NCI-H526 (cell line): ENCODE measurements at places on chromosomes 7 and 10.

- no peak for DNase-seq
Observed at GRCh38 chr7:120475994-120476393, 203.0 kb downstream of the KCND2 start.

GRCh38 chr7:95686109-95686508 lies 86.2 kb upstream of the DYNC1I1 start:
- DNase-seq, result peak; percentile 50

GRCh38 chr7:111953611-111954010 lies 252.6 kb downstream of the DOCK4 start:
- peak; percentile 83 for DNase-seq

DNA sequence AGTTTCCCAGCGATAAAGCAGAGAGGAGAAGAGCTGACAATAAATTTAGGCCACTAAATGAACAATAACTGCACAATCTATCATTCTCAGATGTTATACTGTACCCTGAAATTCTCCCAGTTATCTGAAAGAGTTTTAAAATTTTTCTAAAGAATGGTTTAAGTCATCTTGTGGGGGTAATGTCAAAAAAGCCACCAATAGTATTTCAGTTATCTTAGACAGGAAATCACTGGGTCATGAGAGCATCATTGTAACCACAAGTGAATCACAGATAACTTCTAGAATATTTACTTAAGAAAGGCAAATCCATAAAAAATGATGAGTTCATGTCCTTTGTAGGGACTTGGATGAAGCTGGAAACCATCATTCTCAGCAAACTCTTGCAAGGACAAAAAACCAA lies 147.1 kb downstream of the DNAJB9 start:
- DNase-seq, result no peak

GRCh38 chr7:137485818-137486217 lies 142.3 kb upstream of the PTN start:
- DNase-seq, result no peak

DNA sequence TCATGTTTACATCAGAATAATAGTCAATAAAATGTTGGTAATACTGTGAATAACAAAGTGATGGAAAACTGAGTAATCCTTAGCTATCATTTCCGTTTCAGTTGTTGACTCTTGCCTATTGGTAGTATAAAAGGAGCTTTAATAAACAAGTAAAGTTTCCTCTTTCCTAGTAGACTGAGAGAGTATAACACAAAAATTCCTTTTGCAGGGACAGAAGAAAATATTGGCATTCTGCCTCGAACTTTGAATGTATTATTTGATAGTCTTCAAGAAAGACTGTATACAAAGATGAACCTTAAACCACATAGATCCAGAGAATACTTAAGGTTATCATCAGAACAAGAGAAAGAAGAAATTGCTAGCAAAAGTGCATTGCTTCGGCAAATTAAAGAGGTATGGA lies 9.4 kb downstream of the KIF20B start:
- DNase-seq, result no peak

- DNase-seq, result peak; percentile 22
Observed at GRCh38 chr10:4767033-4767814, 58.8 kb upstream of the AKR1E2 start.

DNA sequence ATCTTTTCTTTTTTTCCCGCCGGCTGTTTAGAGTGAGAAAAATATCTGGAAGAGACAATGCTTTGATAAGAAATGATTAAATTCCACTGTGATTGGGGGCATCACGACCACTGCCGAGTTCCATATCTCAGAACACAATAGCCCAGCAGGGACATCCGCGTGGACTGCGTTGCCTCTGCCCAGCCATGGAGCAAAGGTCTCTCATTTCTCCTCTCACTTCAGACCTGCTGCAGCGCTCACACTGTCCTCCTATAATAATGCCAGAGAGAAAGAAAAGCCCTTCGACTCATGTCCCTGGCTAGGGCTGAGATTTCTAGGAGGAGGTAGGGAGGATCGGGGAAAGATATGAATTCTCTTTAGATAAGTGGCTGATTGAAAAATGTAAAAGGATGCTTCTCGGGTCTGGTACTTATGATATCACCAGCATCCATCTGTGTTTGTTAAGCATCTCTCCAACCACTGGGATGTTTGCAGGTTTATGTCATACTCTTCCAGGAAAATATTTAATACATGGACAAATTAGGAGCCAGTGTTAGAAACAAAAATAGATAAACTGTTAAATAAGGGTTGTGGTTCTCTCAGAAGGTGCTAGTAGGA lies 472.9 kb upstream of the AKR1E2 start:
- DNase-seq, result no peak

DNA sequence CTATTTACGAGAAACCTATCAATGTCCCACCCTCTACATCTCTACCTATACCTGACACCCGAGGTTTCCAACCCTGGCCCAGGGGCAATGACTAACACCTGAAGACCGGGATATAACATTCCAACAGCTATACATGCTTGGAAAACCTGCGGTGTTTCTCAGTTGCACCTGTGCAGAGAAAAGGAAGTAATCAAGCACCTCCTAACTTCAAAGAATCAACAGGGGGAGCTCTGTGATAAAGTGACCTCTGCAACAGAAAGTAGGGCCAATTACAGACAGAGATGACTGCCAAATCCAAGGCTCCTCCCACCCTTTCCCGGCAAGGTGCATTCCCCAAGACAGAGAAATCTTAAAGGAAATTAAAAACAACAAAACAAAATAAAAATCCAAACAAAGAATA lies 41.3 kb downstream of the CCDC6 start:
- peak; percentile 34 for DNase-seq

DNA sequence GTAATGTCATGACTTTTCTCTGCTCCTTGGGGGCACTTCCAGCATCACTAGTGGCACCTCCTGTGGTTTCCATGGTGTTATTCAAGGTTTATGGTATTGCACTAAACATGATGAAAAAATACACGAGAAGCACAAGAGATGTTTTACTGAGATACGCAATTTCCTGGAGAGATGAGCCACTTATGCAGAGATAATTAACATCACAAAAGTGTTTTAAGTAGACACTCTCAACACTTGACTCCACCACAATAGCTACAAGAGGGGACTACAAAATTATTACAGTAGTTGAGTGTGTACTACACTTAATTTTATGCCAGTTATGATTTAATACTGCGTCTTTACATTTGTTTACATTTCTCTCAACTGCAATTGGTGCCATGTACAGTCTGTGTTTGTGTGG lies 906.7 kb downstream of the DNAJB9 start:
- DNase-seq, result no peak

DNA sequence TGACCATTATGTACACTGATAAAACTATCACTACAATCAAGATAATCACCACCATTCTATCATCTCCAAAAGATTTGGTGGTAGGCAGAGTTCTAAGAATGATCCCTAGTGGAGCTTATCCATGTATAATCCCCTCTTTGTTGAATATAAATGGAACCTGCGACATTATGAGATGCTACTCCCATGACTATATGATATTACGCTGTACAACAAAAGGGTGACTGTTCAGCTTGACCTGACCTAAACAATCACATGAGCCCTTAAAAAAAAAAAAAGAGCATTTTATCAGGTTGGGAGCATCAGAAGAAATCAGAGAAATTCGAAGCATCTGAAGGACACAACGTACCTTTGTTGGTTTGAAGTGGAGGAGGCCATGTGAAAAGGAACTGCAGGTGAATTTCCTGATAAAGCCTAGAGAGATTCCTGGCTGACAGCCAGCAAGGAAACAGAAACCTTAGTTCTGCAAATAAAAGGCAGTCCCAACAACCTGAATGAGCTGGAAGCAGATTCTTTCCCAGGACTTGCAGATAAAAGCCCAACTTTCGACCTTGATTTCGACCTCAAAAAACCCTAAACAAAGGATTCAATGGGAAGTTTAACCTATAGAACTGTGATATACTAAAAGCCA lies 270.7 kb downstream of the ADRA2A start:
- DNase-seq, result no peak

- DNase-seq, result no peak
Observed at GRCh38 chr7:921581-922333, 32.7 kb downstream of the ADAP1 start.

GRCh38 chr10:75722020-75722419 lies 290.6 kb downstream of the LRMDA start:
- no peak for DNase-seq

GRCh38 chr10:116124777-116125176 lies 148.2 kb downstream of the GFRA1 start:
- DNase-seq, result no peak

DNA sequence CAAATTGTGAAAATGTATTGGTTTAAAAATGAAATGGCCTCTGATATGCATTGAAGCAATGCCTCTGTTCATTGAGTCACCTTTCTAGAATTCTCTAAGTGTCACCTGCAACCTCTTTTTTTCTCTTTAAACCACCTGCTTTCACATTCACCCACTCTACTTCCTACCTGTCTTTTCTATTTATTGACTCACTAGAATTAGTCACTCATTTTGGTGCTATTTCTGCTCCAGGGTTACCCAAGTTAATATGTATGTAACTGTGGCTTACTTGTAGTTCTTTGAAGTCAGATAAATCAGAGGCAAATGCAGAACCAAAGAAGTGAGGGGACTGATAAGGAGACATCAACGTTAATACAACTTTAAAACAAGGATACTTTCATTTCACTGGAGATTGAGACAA lies 674.7 kb downstream of the CCSER2 start:
- no peak for DNase-seq

DNA sequence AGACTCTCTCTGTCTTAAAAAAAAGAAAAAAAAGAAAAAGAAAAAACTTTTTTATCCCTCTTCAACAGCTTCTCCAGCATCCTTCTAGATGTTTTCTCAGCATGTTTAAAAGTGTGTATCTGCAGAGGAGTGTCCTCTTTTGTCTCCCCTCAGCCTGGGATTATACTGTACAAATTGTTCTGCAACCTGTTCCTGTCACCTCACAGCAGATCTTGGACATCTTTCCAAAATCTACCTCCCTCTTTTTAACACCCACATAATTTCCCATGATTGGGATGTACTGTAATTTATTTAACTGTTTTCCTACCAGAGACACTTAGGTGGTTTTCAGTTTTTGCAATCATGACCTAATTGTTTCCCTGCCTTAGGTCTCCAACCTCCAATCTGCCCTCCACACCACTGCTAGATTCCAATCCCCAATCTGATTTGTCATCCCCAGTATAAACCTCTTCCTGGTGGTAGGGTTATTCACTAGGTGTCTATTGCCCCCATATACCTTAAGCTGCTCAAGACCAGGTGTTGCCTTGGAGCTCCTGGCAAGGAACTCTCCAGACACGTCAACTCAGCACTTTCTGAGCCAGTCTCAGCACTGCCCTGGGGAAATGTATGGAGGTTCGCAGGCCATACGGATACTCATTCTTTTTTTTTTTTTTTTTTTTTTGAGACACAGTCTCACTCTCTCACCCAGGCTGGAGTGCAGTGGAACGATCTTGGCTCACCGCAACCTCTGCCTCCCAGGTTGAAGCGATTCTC lies 17.6 kb upstream of the DDIT4 start:
- DNase-seq, result no peak

GRCh38 chr10:86303626-86304025 lies 63.0 kb downstream of the GRID1 start:
- DNase-seq, result no peak

DNA sequence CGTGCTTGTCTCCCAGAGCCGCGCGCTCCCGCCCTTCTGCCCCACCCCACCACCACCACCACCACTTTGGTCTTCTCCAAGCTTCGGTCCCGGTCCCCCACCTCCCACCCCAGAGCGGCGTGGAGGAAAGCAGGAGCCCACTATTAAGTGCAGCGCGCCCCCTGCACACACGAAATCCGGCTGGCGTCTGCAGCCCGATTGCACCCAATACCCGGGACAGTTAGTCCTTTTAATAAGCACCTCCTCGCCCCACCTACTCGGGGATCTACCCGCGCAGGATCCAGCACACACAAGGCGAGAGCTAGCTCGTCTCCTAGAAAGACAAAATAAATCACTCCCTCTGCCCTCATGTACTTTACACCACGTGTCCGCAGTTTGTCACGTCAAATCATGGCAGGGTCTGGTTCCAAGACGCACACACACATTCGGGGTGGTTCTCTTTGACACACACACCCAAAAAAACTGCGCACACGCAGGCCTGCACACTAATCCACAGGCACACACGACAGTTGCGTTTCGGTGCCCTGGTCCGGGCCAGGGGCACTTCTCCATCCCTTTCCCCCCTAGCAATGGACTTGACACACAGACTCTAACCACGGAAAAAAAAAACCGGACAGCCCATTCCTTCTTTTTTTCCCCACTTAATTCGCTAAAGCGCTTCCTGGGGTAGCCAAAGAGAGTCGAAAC lies 1.6 kb downstream of the SFMBT2 start:
- peak; percentile 58 for DNase-seq

- DNase-seq, result no peak
Observed at GRCh38 chr10:125392609-125393008, 232.2 kb upstream of the CTBP2 start.

GRCh38 chr7:156764766-156765165 lies 124.2 kb downstream of the RNF32 start:
- no peak for DNase-seq

DNA sequence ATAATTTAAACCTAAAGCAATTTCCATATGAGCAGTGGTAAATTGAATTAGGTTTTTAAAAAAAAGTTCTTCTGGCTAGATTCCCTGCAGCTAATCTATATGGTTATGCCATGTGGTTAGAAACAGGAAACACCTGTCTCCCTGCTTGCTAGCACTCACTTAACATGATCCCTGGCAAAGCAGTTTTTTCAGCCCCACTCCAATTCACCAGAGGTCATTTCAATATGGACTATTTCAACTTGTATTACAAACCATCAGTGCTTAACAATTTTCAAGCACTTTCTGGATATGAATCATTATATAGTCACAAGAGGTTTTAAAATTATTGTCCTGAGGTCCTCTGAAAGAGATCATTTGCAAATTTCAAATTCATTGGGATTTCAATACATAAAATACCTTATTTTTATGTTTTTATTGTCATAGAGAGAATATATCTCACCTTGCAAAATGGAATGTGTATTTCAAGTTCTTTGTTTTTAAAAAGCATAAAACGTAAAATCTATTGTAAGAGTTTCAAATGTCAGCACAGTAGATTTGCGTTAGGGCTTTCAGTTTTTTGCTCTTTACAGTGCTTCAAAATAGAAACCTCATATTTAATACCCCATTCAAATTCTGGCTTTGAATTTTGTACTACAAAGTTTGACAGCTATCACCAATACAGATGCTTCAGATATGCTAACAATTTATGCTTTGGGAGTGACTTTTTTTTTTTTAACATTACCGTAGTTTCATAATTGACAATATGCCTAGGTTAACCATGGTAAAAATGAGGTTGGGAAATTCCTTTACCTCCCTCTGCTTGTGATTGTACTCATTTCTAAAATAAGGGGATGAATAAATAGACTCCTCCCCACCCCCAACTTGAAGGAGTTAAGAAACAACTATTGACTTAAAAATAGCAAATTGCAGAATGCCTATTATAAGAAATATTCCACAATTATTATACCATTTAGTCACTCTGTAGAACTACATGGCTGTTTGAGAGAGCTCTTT lies 117.5 kb upstream of the HGF start:
- no peak for DNase-seq

- no peak for DNase-seq
Observed at GRCh38 chr7:30165590-30165989, 30.8 kb downstream of the MTURN start.

GRCh38 chr10:132957131-132957530 lies 14.8 kb upstream of the CFAP46 start:
- no peak for DNase-seq

- DNase-seq, result no peak
Observed at GRCh38 chr10:49398000-49398861, 2.3 kb upstream of the DRGX start.
